ENCODE measurements at places on chromosomes 1 and 21. TPM values are rescaled to one million over a fixed set of nuclear protein-coding genes. Genes with fewer than 3 reads are reported as not detected.
A peak's percentile ranks its signal among the peaks of the same experiment; 100 is the strongest.

- H3K27me3 ChIP-seq: no peaks in the 10 kb centered on the region
- no peak for DNase-seq
- H3K36me3 ChIP-seq: no peaks in the 10 kb centered on the region
- no peak overlapping the region for H3K27ac ChIP-seq
- H3K4me1 ChIP-seq: 0 out of 2 replicates have a peak, but pooled peaks cover 6% of the 10 kb centered on the region
- no peak overlapping the region for H3K4me3 ChIP-seq
Measured at GRCh38 chr1:98098473-98098872, 177.6 kb upstream of the DPYD start.

GRCh38 chr1:17957588-17958267, 149.9 kb upstream of the IGSF21 start:
- no peak for DNase-seq
- H3K27ac ChIP-seq: no peak overlapping the region
- no peaks in the 10 kb centered on the region for H3K4me1 ChIP-seq
- peaks cover 13% of the 10 kb centered on the region for H3K27me3 ChIP-seq
- H3K4me3 ChIP-seq: no peak overlapping the region

DNA sequence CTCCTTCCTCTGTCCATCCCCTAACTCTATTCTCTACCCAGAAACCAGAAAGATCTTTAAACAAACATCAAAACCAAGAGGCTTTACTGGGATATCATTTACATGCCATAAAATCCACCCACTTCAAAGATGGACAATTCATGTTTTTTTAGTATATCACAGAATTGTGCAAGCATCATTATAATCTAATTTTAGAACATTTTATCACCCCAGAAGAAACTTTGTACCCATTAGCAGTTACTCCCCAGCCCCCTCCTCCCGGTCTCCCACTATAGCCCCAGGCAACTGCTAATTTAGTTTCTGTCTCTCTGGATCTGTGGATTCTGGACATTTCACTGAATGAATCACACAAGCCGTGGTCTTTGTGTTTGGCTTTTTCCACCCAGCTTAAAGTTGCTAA, 4.8 kb upstream of the SELENON start:
- H3K27me3 ChIP-seq: no peaks in the 10 kb centered on the region
- no peak for DNase-seq
- no peak overlapping the region for H3K4me3 ChIP-seq
- no peaks in the 10 kb centered on the region for H3K36me3 ChIP-seq
- no peak overlapping the region for H3K27ac ChIP-seq

KCNK2 gene
- not detected for total RNA-seq

NBPF4 gene
- total RNA-seq: not detected

DNA sequence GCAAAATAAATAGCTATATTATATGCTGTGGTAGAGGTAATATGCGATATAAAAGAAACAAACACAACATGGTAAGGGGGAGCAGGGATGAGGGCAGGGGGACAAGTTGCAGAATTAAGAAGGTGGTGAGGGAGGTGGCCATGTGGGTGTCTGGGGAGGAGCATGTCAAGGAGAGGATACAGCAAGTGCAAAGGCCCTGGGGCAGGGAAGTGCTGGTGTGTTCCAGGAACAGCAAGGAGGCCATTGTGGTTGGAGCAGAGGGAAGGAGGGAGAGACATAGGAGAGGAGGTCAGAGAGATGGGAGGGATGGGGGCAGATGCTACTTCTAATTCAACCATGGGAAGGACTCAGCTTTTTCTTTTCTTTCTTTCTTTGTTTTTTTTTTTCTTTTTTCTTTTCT, 161.2 kb upstream of the IGSF21 start:
- no peak overlapping the region for H3K27ac ChIP-seq
- no peaks in the 10 kb centered on the region for H3K4me1 ChIP-seq
- H3K27me3 ChIP-seq: peaks cover 13% of the 10 kb centered on the region
- no peak overlapping the region for H3K4me3 ChIP-seq
- H3K36me3 ChIP-seq: no peaks in the 10 kb centered on the region
- DNase-seq: no peak

PTBP2 gene
- total RNA-seq: 9.1 TPM

INAVA gene
- total RNA-seq: 0.72 TPM

GRCh38 chr1:226606311-226607267, 58.0 kb downstream of the STUM start:
- no peak for DNase-seq
- H3K27ac ChIP-seq: no peak overlapping the region
- H3K4me3 ChIP-seq: no peak overlapping the region

- no peaks in the 10 kb centered on the region for H3K4me1 ChIP-seq
- H3K27ac ChIP-seq: no peak overlapping the region
- H3K4me3 ChIP-seq: no peak overlapping the region
- DNase-seq: no peak
- no peaks in the 10 kb centered on the region for H3K27me3 ChIP-seq
- H3K36me3 ChIP-seq: no peaks in the 10 kb centered on the region
Measured at GRCh38 chr21:16956824-16957223, 556.0 kb upstream of the CXADR start.

DNA sequence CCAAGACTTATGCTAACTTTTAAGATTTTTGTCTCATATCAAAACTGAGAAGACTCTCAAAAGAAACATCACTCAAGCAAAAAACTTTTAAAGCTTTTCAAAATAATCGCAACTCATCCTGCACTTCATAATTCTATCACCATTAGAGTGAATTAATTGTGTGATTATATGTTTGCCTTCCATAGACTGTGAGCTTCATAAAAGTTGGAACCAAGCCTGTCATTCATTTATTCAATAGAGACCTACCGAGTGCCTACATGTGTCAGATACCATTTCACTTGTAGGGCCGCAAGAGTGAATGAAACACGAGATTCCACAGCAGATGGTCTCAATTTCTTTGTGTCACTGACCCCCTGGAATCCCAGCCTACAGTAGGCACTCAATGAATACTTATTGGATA, 106.4 kb downstream of the RHOU start:
- no peaks in the 10 kb centered on the region for H3K27me3 ChIP-seq
- H3K4me3 ChIP-seq: no peak overlapping the region
- no peak for DNase-seq
- no peaks in the 10 kb centered on the region for H3K36me3 ChIP-seq

MIA3 gene
- 53.3 TPM for total RNA-seq

TNN gene
- total RNA-seq: 6.0 TPM

RHEX gene
- total RNA-seq: not detected

CFHR5 gene
- total RNA-seq: not detected

GRCh38 chr1:57489358-57490036, 65.6 kb upstream of the DAB1 start:
- H3K4me3 ChIP-seq: no peak overlapping the region
- DNase-seq: no peak
- H3K27me3 ChIP-seq: no peaks in the 10 kb centered on the region
- no peaks in the 10 kb centered on the region for H3K36me3 ChIP-seq
- peaks cover 36% of the 10 kb centered on the region for H3K4me1 ChIP-seq

SZT2 gene
- 15.6 TPM for total RNA-seq

TDRD10 gene
- not detected for total RNA-seq

GRCh38 chr21:34307991-34308532, 55.7 kb upstream of the KCNE2 start:
- no peaks in the 10 kb centered on the region for H3K27me3 ChIP-seq
- H3K36me3 ChIP-seq: no peaks in the 10 kb centered on the region
- H3K27ac ChIP-seq: no peak overlapping the region
- no peak overlapping the region for H3K4me3 ChIP-seq

SLAMF9 gene
- not detected for total RNA-seq

DNA sequence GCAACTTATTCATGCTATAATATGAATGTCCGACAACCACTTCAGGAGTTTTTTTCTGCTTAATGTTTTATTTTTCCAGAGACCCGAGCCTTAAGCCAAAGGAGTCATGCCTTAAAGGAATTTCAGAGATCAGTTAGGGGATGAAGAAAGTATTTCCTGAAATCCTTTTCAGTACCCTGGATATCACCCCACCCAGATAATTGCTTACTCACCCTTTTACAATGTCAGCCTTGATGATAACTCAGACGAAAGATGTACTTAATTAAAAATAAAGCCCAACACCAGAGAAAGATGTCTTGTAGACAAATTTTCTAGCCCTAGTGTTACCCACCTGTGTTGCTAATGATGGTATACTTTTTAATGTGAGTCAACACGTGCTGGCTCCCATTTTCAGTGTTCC, 124.1 kb downstream of the XCL2 start:
- no peak overlapping the region for H3K4me3 ChIP-seq
- no peaks in the 10 kb centered on the region for H3K4me1 ChIP-seq
- no peak overlapping the region for H3K27ac ChIP-seq
- peaks cover 2% of the 10 kb centered on the region for H3K27me3 ChIP-seq

- peaks cover 19% of the 10 kb centered on the region for H3K4me1 ChIP-seq
- H3K27ac ChIP-seq: no peak overlapping the region
Measured at GRCh38 chr1:71049951-71050598, 2.5 kb upstream of the PTGER3 start.

DNA sequence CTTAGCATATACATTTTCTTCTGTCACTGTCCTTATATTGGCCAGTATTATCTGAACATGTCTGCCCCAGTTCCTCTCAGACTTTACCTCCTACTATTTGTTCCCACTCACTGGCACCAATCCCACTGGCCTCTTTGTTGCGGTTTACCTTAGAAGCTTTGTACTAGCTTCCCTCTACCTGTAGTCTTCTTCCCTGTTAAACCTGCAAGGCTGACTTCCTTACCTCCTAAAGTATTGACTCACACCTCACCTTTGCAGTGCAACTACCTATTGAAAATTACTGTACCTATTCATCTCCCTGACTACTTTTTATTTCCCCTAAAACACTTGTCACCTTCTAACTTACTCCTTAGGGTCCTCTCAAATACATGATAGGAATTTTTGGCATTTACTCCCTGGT, 111.1 kb downstream of the CLEC20A start:
- no peak overlapping the region for H3K4me3 ChIP-seq
- no peaks in the 10 kb centered on the region for H3K36me3 ChIP-seq
- no peak overlapping the region for H3K27ac ChIP-seq
- DNase-seq: no peak
- no peaks in the 10 kb centered on the region for H3K27me3 ChIP-seq

C4BPB gene
- 0.28 TPM for total RNA-seq

CLCNKB gene
- total RNA-seq: not detected

GRCh38 chr21:35142036-35142815, 93.1 kb upstream of the RUNX1 start:
- no peaks in the 10 kb centered on the region for H3K36me3 ChIP-seq
- H3K27ac ChIP-seq: no peak overlapping the region
- no peaks in the 10 kb centered on the region for H3K27me3 ChIP-seq
- DNase-seq: no peak
- no peak overlapping the region for H3K4me3 ChIP-seq

DNA sequence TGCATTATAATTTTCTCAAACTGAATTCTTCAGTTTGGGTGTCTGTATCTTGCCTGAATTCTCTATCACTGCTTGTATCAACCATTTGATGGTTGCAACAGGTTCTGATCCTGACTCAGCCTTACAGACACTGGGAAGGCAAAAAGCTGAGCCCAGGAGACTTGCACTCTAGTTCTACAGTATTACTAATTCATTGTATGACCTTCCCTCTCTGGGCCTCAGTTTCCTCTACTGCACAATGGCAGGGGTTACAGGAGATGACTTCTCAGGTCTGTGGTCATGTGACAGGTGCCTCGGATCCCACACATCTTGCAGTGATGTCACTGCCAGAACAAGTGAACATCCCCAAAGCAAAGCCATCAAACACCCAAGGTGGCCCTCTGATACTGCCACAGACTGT, 38.7 kb downstream of the RRAGC start:
- no peaks in the 10 kb centered on the region for H3K36me3 ChIP-seq
- no peak for DNase-seq
- peaks cover 14% of the 10 kb centered on the region for H3K4me1 ChIP-seq
- no peak overlapping the region for H3K4me3 ChIP-seq

ASAP3 gene
- total RNA-seq: 19.5 TPM

KMO gene
- total RNA-seq: 0.08 TPM

- H3K27ac ChIP-seq: no peak overlapping the region
- H3K4me1 ChIP-seq: peaks cover 16% of the 10 kb centered on the region
- DNase-seq: peak; percentile 77
- no peaks in the 10 kb centered on the region for H3K36me3 ChIP-seq
- no peak overlapping the region for H3K4me3 ChIP-seq
Measured at GRCh38 chr1:200488375-200489165, 78.7 kb upstream of the ZNF281 start.

- H3K27me3 ChIP-seq: no peaks in the 10 kb centered on the region
- no peak overlapping the region for H3K27ac ChIP-seq
- no peaks in the 10 kb centered on the region for H3K36me3 ChIP-seq
- no peaks in the 10 kb centered on the region for H3K4me1 ChIP-seq
- DNase-seq: no peak
Measured at GRCh38 chr1:189708674-189709073, 769.0 kb downstream of the BRINP3 start.

OR10J1 gene
- not detected for total RNA-seq

DNA sequence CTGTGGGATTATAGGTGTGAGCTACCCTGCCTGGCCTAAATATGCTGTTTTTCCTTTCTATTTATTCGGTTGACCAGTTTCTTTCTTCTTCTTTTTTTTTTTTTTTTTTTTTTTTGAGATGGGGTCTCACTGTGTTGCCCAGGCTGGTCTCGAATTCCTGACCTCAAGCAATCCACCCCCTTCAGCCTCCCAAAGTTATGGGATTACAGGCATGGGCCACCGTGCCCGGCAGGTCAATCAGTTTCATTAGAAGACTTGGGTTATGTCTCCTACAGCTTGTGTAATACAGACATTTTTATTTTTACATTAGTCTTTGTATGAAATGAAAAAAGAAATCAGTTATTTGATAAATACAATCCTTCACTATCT, 61.1 kb downstream of the UCK2 start:
- no peak overlapping the region for H3K4me3 ChIP-seq
- no peaks in the 10 kb centered on the region for H3K4me1 ChIP-seq
- no peak for DNase-seq
- H3K27me3 ChIP-seq: no peaks in the 10 kb centered on the region
- no peak overlapping the region for H3K27ac ChIP-seq
- H3K36me3 ChIP-seq: peaks cover 18% of the 10 kb centered on the region

- H3K36me3 ChIP-seq: no peaks in the 10 kb centered on the region
- no peak for DNase-seq
- H3K27ac ChIP-seq: no peak overlapping the region
- H3K4me3 ChIP-seq: no peak overlapping the region
Measured at GRCh38 chr1:182430263-182431068, 19.5 kb upstream of the RGSL1 start.

DNM3 gene
- 1.7 TPM for total RNA-seq

TSACC gene
- not detected for total RNA-seq
